Caco-2 (cell line): ENCODE measurements at places on chromosomes 5 and 9. TPM values are rescaled to one million over a fixed set of nuclear protein-coding genes. Genes with fewer than 3 reads are reported as not detected.

The NOTCH1 gene
- 5.5 and 6.3 TPM in 2 replicates for total RNA-seq

- no peak overlapping the region for H3K27ac ChIP-seq
- no peak overlapping the region for H3K4me3 ChIP-seq
- no peaks in the 10 kb centered on the region for H3K27me3 ChIP-seq
- H3K36me3 ChIP-seq, result no peaks in the 10 kb centered on the region
- no peaks in the 10 kb centered on the region for H3K4me1 ChIP-seq
These were observed 184.5 kb downstream of the PDZD2 start for GRCh38 chr5:31823472-31823871.

The RNF183 gene
- total RNA-seq, result 1.5 and 3.3 TPM in 2 replicates

- H3K27ac ChIP-seq, result no peak overlapping the region
- H3K4me1 ChIP-seq, result no peaks in the 10 kb centered on the region
- no peaks in the 10 kb centered on the region for H3K36me3 ChIP-seq
- no peak for DNase-seq
- H3K27me3 ChIP-seq, result no peaks in the 10 kb centered on the region
- H3K4me3 ChIP-seq, result no peak overlapping the region
These were observed 31.4 kb downstream of the CHSY3 start for GRCh38 chr5:129935626-129936025.

DNA sequence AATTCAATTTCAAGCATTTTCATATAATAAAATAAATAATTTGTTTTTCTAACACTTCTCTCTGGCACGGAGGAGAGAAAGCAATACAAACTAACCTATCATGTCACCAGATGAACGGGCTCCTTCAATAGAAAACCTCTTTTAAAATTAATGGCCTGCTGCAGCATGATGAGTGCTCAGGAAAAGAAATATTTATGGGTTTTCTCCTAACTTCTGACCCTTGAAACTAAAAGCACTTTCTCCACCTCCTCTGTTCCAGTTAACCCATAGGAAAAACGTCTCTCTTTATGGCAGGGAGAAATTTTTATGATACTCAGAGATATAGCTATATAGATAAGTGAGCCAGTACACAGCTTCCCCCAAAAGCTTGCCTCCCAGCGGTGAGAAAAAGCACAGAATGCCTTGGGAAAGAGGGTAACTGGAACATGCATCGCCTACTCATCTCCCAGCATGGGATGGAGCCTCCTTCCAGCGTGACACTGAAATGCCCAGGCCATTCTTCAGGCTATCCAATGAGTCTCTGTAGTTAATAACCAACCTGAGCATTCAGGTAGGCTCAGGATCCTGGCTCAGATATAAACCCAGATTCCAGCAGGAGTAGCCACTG, 963.0 kb upstream of the DMAC1 start:
- DNase-seq, result peak; percentile 33
- H3K27me3 ChIP-seq, result no peaks in the 10 kb centered on the region
- no peak overlapping the region for H3K27ac ChIP-seq
- no peaks in the 10 kb centered on the region for H3K36me3 ChIP-seq

DNA sequence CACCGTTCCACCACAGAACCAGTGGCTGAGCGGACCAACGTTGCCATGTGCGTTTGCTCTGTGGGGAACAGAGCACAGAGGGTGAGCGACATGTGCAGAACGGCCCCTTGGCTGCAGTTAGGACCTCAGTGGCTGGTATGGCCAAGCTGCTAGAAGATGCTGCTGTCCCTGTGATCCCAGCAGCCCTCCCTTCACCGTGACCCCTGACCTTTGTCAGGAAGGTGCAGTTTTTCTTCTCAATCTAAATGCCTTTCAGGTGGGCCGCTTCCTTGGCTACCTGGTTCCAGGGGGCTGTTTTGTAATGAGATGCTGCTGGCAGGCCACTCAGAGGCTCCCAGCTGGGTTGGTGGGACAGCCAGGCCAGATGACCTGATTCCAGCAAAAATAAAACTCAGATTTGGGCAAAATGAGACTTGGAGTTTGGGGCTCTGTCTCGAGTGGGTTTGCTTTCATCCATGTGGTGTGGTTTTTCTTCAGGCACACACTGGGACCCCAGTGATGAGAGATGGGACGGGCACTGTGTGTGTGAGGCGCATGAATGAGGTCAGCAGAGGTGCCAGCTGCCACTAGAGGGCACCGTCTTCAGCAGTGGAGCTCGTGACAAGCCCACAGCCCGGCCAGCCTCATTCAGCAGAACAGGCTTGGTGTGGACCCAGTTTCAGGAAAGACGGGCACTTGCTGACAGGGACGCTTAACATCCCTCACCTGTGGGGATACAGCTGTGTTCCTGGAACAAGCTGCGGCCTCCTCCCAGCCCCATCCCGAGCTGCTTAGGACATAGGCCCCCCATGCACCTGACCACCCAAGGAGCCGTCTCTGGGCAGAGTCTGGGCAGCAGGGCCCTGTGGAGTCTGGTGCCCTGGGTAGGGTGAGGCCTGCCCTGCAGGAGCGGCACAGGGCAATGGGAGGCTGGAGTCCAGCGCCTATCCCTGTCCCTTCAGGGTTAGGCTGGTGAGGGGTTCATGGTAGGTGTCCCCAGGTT, 4.1 kb downstream of the MRPS2 start:
- H3K4me1 ChIP-seq, result peaks cover 9% of the 10 kb centered on the region; the same call in 1 of the 2 replicates

DNA sequence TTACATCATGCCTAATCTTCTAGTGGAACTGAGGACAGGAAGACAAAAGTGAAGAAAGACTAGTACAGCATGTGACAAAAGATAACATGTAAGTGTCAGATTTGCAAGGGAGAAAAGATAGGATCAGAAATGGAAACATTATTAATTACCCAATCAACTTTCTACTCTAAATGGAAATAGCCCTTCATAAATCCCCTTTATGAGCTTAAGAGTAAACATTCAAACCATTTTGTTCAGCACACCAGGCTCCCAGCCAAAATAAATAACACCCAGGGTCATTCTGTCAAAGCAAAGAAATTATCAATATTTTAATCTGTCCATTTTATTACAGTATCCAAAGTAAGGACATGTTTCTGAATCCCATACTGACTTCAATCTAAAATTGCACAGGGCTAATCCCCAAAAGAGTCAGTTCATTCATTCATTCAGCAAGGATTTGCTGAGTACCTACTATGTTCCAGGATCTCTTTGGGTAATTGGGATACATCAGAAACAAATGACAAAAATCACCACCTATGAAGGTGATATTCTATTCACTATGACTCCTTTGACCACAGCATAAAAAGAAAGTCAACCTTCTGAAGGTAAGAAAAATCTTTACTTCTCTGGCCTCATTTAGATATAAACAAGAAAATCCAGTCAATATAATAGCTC, 5.3 kb downstream of the PRELID2 start:
- H3K4me1 ChIP-seq, result peaks cover 12% of the 10 kb centered on the region
- DNase-seq, result no peak
- no peaks in the 10 kb centered on the region for H3K27me3 ChIP-seq
- H3K36me3 ChIP-seq, result no peaks in the 10 kb centered on the region
- H3K27ac ChIP-seq, result no peak overlapping the region

The AQP3 gene
- total RNA-seq, result 24.1 and 24.8 TPM in 2 replicates

The PDE6A gene
- total RNA-seq, result 2.5 and 2.6 TPM in 2 replicates

GRCh38 chr9:4353236-4353635, 53.4 kb upstream of the GLIS3 start:
- no peaks in the 10 kb centered on the region for H3K36me3 ChIP-seq
- no peaks in the 10 kb centered on the region for H3K27me3 ChIP-seq
- no peak for DNase-seq

The DMRTA1 gene
- 0.07 and 0.14 TPM in 2 replicates for total RNA-seq

DNA sequence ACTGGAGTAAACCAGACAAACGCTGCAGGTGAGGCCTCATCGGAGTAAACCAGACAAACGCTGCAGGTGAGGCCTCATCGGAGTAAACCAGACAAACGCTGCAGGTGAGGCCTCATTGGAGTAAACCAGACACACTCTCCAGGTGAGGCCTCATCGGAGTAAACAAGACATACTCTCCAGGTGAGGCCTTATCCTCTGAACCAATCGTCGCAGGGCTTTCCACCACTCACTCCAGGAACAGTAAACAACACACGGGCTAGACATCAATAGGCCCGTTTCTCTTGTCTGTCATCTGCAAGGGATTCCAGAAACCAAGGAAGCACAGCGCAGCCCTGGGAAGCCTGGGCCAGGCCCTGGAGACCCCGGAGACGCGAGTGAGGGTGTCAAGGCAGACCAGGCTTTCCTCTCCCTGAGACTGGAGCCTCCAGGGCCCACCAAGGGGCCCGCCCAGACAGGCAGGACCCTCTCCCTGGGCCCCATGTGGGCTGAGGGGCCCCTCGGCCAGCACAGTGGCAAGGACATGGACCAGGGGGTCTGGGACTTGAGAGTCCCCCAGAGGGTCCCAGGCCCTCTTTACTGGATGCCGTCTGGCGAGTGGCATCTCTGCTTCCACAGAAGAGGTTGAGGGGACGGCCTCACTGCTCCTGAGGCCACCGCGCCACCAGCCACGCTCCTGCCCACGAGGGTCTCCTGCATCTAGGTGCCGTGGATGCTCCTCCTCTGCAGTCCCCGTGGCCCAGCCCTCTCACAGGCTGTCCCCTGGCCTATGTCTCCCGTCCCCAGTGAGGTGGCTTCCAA, 26.4 kb upstream of the NSMF start:
- H3K36me3 ChIP-seq, result no peaks in the 10 kb centered on the region
- no peak overlapping the region for H3K4me3 ChIP-seq
- no peaks in the 10 kb centered on the region for H3K4me1 ChIP-seq

- no peaks in the 10 kb centered on the region for H3K27me3 ChIP-seq
- no peak for DNase-seq
- no peak overlapping the region for H3K4me3 ChIP-seq
- peaks cover 3% of the 10 kb centered on the region for H3K36me3 ChIP-seq
- no peaks in the 10 kb centered on the region for H3K4me1 ChIP-seq
These were observed 8.9 kb upstream of the TOR4A start for GRCh38 chr9:137268538-137269201.

DNA sequence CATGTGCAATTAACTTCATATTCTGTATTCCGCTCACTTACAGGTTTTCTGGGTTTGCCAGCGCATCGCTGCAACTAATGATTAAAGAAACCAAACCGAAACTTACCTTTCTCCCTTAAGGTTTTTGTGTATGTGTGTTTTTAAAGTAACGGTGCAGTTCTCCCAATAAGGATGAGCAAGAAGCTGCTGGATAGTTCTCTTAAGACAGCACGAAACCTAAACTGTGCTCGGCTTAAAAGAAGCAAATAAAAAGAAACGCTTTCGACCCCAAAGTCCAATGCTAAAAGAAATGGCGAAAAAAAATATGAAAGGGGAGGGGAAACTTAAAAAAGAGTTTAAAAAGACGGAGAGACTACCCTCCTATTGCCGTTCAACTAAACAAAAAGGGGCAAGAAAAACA, 340 bp downstream of the ELAVL2 start:
- H3K27me3 ChIP-seq, result no peaks in the 10 kb centered on the region
- H3K27ac ChIP-seq, result no peak overlapping the region
- no peaks in the 10 kb centered on the region for H3K36me3 ChIP-seq
- DNase-seq, result no peak
- peak overlapping the region; percentile 27 for H3K4me3 ChIP-seq
- no peaks in the 10 kb centered on the region for H3K4me1 ChIP-seq

The PTGES2 gene
- total RNA-seq, result 114 and 123 TPM in 2 replicates

The PHF24 gene
- 0.12 TPM in 1 of 2 replicates, not detected in the other for total RNA-seq

GRCh38 chr5:64418013-64418412, 87.8 kb upstream of the RGS7BP start:
- no peak for DNase-seq
- H3K4me3 ChIP-seq, result no peak overlapping the region
- no peaks in the 10 kb centered on the region; the same call in 1 of the 2 replicates for H3K27me3 ChIP-seq
- no peaks in the 10 kb centered on the region for H3K4me1 ChIP-seq
- H3K36me3 ChIP-seq, result no peaks in the 10 kb centered on the region

The LHX3 gene
- 1.1 and 1.2 TPM in 2 replicates for total RNA-seq

The ALDH7A1 gene
- total RNA-seq, result 192 and 204 TPM in 2 replicates

DNA sequence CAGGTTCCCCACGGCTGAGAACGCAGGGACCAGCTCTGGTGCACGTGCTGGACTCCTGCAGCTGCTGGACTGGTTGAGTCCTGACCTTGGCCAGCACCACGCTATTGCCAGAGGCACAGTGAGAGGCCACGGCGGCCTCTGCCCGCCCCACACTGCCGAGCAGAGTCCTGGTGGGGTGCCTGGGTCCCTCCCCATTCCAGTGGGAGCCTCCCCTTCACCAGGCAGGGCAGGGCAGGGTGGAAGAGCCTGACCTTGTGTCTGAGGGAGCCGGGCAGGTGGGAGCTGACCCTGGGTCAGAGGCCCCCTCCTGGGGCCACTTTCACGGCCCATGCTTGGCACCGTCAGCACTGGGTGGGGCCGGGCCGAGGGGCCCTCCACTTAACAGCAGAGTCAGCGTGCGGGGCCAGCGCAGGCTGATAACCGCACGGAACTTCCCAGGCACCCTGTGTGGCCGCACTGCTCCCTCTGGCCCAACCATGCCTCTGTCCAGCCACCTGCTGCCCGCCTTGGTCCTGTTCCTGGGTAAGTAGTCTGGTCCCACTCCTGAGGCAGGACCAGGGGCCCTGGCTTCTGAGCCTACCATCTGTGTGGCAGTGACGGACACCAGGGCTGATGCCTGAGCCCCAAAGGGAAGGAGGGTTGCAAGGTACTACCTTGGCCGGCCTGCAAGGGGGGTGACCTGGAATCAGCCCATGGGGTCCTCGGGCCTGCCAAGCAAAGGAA, at the start of gene MAMDC4:
Gene MAMDC4, plus strand, starts transcription at position 406 of the 723 bp plus-strand sequence. Its CDS starts 71 bp downstream, at position 477.
- no peak within 1 kb of the TSS for H3K4me3 ChIP-seq
- no peaks in the 10 kb centered on the region for H3K27me3 ChIP-seq
- H3K36me3 ChIP-seq, result peaks cover 1% of the 10 kb centered on the region; the same call in 1 of the 2 replicates
- DNase-seq, result no peak
- peak within 1 kb of the TSS; percentile 87 for H3K27ac ChIP-seq
- peaks cover 8% of the 10 kb centered on the region; the same call in 1 of the 2 replicates for H3K4me1 ChIP-seq

GRCh38 chr9:127589955-127590370, 22.1 kb upstream of the STXBP1 start:
- peak; percentile 72 for DNase-seq
- H3K4me3 ChIP-seq, result no peak overlapping the region
- H3K4me1 ChIP-seq, result no peaks in the 10 kb centered on the region
- no peak overlapping the region for H3K27ac ChIP-seq
- no peaks in the 10 kb centered on the region; the same call in 1 of the 2 replicates for H3K27me3 ChIP-seq
- H3K36me3 ChIP-seq, result no peaks in the 10 kb centered on the region

The DBH gene
- total RNA-seq, result not detected in 2 replicates

The FOXI1 gene
- total RNA-seq, result 0.14 and 0.39 TPM in 2 replicates

The C8G gene
- total RNA-seq, result 0.77 and 1.3 TPM in 2 replicates

The POU5F2 gene
- total RNA-seq, result 0.59 and 0.95 TPM in 2 replicates

The SLC27A6 gene
- total RNA-seq, result not detected in 2 replicates

The QRFP gene
- total RNA-seq, result not detected in 2 replicates

GRCh38 chr5:62741761-62742160, 163.1 kb downstream of the LRRC70 start:
- no peak overlapping the region for H3K4me3 ChIP-seq
- no peaks in the 10 kb centered on the region for H3K27me3 ChIP-seq
- peaks cover 30% of the 10 kb centered on the region for H3K4me1 ChIP-seq
- no peak overlapping the region for H3K27ac ChIP-seq
